ENCODE measurements at places on chromosomes 7 and 10.

DNA sequence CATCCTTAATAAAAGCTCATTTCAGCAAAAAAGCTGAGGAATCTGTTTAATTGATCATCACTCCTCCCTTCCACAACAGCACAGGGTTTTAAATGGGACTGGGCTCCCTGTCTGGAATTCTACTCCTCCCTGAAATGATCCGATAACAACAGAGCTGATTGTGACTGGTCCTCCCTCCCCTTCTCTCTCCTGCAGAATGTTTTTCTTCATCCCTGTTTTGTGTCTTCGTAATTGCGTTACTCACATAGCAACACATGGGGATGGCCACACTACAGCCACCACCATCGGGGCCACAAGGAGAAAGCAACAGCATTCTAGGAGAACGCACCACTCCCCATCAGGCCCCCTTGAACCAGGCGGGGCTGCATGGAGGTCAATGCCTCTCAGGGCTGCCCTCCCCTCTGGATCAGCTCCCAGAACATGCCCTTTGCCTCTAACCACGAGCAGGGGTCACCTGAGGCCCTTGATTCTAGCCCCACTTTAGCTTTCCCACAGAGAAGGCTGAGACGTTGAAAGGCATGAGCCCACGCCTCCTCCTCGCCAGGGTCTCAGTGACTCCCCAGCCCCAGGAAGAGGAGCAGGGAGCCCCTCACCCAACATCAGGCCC lies 152.6 kb downstream of the PLXNA4 start:
- DNase-seq, result no peak

- DNase-seq, result no peak
Observed at GRCh38 chr7:135761751-135762488, 13.3 kb upstream of the FAM180A start.

DNA sequence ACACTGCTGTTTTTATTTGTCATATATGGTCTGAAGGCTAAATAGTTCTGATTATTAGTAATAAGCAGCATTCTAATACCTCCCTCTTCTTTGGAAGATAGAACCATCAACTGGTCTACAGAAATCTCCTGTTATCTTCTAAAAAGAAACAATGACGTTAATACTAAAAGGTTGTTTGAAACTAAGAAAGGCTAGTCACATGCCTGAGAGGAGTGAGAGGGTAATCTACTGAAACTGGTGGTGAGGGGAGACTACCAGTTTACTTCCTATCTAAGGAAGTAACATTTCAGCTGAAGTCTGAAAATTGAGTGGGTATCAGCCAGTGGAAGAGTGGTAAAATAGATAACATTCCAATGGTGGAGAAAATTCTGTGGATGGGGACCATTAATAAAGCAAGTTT lies 48.4 kb downstream of the FGFBP3 start:
- DNase-seq, result no peak

DNA sequence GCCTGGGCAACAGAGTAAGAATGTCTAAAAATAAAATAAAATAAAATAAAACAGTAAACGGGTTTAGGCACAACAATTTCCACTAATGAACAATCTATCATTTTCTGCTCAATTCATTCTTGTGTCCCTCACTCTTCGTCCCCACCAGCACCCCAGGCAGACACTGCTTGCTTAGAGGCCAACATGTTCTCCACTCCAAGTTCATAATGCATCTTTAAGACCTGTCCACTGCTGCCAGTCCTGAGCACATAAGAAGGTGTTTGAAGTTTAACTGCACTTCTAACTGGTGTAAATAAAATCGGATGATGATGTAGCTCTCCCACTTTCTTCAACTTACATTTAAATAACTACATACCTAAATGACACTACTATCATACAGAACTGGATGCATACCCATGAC lies 13.2 kb downstream of the PDLIM1 start:
- no peak for DNase-seq

- DNase-seq, result peak; percentile 51
Observed at GRCh38 chr10:101061624-101062231, at the start of gene KAZALD1. TSS of gene KAZALD1 (plus strand) at chr10:101061989. CDS start at chr10:101062593, 604 bp downstream.

GRCh38 chr10:114431414-114432135 lies 27.3 kb upstream of the AFAP1L2 start:
- no peak for DNase-seq

DNA sequence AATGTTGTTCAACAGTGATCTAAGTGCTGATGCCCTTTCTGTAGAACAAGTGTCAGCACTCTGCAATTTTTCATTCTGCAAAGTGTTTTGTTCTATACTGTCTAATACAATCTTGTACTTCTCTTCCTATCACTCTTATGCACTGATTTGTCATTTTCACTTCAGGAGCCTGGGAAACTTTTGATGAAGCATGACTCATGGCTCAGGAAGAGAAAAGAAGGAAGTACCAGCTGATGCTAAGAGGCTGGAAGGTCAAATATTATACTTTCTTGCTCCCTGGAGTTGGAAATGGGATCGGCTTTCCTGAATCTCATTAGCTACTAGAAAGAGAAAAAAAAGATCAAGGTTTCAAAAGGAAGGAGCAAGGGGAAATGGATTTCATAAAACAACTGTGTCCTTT lies 45.8 kb downstream of the DGKI start:
- DNase-seq, result no peak

DNA sequence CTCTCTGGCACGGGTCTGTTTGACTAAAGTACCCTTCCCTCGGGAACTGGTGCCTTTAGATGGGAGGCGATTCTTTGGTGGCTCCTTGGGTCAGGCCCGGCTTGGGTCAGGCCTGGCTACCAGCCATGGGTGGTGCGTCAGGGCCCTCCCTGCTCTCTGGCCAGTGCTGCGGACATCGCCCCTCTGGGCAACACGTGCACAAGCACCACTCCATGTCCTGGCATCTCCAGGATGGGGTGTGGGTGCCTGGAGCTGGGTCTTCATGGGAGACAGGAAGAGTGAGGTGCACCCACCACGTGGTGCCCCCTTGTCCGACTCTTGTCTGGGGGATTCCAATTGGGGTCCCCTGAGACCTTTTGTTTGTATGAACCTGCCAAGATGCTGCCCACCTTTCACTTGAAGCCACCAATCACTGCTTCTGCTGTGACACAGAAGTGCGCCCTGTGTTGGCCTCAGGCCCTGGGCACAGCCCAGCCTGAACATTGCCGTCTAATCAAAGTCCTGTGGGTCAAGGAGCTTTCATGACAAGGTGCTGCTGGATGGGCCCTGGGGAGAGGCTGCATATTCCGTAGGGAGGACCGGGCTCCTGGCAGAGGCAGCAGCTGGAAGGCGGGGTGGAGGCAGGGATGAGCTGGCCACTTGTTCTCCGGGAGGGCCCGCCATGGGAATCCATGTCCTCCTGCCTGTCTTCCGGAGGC lies 11.1 kb upstream of the PWWP2B start:
- no peak for DNase-seq

- no peak for DNase-seq
Observed at GRCh38 chr7:85184599-85185423, 2.0 kb downstream of the SEMA3D start.

DNA sequence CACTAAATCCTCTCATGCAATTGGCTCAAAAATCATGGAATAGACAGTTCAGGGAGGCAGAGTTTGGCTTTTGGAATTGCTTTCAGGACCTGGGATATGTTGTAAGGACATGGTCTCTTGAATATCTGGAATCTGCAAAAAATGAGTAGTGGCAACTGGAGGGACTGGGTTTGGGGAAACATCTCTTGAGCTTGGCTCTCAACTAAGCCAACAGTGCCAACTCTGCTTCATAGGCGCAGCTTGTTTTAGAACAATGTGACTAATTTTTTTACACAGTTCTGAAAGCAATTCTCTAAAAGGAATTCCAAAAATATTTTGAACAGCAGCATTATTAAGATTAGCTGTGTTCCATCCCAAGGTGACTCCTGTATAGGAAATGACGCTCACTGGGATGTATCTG lies 121.5 kb upstream of the DPP6 start:
- no peak for DNase-seq

GRCh38 chr10:15225511-15225910 lies 57.0 kb upstream of the NMT2 start:
- no peak for DNase-seq

DNA sequence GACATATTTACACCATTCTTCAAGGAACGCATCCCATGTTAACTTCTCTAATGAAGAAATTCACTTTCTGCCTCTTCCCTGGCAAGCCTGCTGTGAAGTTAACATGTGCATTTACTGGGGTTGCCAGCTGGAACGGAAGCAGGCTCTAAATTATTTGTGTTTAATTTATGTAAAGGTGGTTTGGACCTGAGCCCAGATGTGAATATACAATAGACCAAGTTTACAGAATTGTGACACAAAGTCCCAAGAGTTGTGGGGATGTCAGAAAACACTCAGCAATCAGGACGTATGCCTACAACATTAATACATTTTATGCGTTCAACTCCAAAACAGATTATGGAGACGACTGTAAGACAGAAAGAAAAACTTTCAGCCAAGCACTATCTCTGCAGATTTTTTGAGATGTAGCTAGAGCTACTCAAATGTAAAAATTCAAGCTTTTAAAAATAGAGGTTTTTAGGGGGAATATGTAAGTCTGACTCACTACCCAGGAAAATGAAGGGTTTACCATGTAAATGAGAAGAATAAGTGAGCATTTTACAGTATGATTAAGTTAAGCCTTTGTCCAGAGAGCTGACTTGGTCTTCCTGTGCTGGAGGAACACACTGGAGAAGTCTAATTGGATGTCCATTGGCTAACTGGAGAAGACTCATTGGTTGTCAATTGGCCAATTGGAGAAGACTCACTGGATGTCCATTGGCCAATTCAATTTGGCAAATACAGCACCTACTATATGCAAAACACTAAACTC lies 19.5 kb downstream of the NRP1 start:
- DNase-seq, result no peak

- DNase-seq, result no peak
Observed at GRCh38 chr7:131858611-131859010, 302.2 kb upstream of the PODXL start.

DNA sequence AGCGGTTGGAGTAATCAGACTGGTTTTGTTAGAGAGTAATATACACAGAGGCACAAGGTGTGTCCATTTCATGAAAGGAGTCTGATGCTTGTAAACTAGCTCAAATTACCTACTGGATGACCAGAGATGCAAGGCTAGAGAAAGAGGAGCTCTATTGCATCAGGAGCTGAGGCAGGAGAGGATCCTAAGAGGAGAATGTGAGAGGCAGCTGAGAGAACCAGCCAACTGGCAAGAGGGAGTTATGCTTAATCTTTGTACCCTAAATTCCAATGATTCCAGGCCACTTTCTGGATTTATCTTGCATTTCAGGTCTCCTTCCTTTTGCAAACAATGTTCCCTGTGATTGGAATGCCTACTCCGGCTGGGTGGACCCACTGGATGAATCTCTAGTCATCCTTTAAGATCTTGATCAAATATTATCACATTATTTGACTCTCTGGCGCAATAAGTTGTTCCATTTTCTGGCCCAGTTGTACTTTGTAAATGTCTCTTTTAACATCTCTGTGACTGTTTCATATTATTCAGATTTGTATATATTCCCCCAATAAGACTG lies 57.5 kb upstream of the PTPN12 start:
- DNase-seq, result no peak

DNA sequence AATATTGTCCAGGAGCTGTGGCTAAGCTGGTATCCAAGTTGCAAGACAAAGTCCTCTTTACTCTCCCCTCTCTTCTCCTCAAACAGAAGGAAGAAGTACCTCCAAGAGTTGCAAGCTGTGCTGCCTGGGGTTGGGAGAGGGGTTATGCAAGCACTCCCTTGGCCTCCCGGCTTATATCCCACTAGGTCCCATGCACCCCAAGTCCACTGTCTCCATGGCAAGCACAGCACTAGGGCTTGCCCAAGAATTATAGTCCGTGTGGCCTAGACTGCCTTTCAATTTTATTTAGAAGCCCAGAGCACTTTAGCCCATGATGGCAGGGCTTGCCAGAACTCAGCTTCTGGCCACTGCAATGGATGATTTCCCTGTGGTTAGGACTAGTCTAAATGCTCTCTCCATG lies 40.4 kb upstream of the TECTB start:
- DNase-seq, result no peak

DNA sequence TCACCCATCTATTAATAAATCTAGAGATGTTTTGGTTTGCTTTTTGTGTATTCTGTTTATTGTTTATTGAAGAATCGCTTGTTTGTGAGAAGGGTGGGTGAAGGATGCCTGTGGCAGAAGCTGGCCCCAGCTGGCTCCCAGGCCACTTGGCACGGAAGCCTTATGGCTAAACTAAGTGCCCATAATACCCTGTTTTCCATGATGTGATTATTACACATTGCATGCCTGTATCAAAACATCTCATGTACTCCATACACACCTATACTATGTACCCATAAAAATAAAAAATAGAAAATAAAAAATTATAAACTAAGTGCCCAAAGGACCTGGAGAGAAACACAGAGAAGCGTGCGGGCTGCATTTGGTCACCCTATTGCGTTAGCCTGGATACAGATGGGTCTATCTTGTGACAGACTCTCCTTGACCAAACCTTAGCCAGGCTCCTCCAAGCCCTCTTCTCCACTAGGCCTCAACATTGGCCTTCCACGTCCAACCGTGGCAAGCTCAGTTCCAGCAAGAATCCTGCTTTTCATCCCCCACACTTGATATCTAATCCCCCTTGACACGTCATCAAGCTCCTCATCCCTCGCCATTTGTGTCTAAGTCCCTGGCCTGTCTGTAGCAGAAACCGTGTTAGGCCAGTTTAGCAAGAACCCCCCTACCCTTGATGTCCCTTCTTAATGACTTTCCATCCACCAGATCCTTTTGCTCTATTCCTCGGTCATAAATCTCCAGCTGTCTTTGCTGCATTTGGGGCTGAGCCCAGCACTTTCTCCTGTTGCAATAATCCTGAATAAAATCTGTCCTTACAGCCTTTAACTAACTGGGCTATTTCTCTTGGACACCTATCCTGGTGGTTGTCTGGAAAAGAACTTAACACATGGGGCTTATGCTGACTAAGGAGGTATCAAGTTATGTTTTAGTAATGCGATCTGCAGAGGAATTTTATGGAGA lies 245.2 kb downstream of the TNS3 start:
- no peak for DNase-seq

DNA sequence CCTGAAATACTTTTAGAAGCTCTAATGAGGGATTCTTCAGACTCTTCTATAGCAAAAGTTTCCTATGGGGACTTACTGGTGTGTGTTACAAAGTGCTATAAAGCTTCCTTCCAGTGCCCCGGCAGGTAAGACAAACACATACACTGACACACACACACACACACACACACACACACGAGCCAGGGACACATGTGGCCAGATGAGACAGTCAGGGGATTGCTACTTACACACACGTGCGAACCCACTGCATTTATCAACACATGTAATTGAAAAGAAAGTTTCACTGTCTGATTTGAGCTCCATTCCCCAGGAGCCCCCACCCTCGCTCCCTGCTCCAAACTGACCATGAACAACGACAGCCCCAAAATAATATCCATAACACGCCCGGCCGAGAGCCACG lies 119.8 kb downstream of the PRPF18 start:
- no peak for DNase-seq

GRCh38 chr10:943334-944033 lies 12.0 kb upstream of the LARP4B start:
- DNase-seq, result no peak

DNA sequence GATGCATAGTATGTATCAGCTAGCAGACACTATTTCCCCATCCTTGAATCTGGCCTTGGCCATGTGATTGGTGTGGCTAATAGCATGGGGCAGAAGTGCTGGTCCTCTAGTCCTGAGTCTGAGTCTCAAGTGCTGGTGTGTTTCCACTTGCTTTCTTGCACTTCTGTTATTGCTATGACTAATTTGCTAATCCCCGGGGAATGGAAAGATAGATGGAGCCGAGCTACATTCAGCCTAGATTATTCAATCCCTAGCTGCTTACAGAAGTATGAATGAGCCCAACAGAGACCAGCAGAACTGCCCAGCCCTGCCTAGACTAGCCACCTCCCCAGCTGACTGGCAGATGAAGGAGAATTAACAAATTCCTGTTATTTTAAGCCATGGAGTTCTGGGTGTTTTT lies 53.2 kb upstream of the SYPL1 start:
- no peak for DNase-seq
